ENCODE measurements at places on chromosomes 3 and 15.

- no peak for DNase-seq
Measured at GRCh38 chr3:178485756-178486155, 50.5 kb upstream of the KCNMB2 start.

DNA sequence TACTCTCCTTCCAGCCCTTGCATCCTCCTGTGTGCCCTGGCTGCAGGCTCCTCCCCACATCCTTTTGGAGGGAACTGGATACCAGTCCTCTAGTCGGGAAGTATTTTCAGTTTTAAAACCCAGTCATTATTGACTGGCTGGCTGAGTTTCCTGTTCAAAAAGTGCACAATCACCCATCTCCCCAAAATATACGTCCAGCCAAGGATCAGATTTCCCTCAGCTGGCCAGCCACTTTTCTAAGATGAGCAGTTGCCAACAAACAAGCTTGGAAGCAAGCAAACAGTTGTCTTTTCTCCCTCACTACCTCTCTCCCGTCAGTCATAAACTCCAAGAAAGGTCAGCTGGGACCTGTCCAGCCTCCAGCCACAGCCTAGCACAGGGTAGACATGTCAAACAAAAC is 147.7 kb upstream of the GALNT15 start:
- DNase-seq, result no peak

- DNase-seq, result no peak
Measured at GRCh38 chr3:70885636-70886035, 573.2 kb upstream of the MDFIC2 start.

GRCh38 chr3:151804267-151804666 is 9.6 kb upstream of the AADAC start:
- DNase-seq, result no peak

Measured in HL-60 (cell line).